NCI-H460 (cell line): ENCODE measurements at places on chromosomes 7 and 10.
A peak's percentile ranks its signal among the peaks of the same experiment; 100 is the strongest.

DNA sequence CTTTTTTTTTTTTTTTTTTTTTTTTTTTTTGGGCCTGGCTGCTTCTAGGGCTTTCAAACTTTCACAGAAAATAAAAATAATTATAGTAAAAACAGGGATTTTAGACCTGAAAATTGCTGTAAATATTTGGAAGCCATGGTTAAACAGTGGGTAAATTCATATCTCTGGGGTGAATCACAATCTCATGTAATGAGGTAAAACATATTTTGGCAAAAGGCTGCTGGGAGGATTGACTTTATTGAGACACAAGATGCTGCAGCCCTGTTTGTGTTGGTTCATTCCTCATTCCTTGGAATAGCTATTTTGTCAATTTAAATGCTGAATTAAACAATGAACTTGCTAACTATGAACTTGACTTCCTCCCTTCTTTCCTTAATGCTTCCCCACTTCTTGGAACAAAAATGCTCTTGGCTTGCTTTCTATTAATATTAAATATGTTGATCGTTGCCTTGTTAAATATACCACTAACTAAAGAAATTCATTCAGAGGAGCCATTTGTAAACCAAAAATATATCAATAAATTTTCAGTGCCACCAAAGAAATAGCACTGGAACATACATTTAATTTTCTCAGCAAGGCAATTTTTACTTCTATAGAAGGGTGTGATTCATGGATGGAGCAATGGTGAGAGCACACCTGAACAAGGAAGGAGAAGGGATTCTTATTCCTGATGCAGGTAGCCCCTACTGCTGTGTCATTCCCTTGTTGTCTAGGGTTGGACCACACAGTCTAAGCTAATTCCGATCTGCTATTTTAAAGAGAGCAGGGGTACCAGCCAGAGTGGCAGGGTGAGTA, 24.6 kb downstream of the AGK start:
- no peak for DNase-seq

DNA sequence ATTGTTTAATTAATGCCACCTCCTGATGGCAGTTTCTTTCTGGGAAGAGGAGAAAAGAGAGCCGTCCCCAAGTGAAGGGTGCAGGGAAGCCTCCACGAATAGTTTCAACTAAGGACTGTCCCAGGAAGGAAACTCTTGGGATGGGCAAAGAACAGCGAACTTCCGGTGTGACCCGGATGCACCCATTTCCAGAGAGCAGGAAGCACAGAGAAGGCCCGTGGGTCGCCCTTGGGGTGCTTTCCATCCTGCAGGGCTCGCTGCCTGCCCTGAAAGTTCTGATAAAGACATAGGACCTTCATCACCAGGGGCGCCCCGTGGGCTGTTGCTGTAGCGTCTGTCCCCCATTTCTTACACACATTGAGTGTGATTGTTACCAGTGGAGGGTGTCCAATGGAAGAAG, 27.0 kb downstream of the GTF2I start:
- DNase-seq = no peak

DNA sequence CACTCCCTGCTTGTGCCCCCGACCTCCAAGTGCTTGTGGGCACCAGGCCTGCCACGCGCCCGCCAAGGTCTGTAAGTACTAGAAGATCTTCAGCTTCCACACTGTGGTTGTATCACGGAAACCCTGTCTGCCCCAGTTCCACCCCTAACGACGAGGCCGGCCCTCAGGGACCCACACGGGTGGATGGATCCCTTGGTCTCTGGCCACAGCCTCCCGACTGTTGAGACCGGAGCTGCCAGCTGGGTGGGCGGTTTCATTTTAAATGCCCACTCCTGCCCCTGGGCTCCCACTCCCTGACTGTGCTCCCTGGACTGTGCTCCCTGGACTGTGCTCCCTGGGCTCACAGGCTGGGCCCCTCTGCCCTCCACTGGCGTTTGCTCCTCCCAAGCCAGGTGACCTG, 50.1 kb downstream of the DPYSL4 start:
- no peak for DNase-seq

GRCh38 chr7:65251851-65252620, 121.6 kb upstream of the ZNF92 start:
- peak; percentile 56 for DNase-seq

DNA sequence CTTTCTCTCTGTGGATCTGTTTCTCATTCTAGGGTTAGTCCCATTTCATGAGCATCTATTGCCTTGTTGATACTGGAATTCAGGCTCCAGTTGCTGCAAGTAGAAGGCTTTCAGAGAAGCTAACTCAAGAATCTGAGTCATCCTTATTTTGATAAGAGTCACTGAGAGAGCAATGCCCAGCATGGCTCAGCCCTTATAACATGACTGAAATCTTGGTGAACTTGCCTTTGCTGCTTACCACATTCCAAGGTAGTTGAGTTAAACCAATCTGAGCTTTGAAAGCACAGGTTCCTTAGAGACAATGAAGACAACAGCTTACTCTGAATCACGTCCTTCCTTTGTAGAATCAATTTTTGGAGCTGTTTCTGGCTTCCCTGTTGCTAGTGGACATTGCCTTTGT, 53.6 kb upstream of the CHCHD3 start:
- DNase-seq = no peak

DNA sequence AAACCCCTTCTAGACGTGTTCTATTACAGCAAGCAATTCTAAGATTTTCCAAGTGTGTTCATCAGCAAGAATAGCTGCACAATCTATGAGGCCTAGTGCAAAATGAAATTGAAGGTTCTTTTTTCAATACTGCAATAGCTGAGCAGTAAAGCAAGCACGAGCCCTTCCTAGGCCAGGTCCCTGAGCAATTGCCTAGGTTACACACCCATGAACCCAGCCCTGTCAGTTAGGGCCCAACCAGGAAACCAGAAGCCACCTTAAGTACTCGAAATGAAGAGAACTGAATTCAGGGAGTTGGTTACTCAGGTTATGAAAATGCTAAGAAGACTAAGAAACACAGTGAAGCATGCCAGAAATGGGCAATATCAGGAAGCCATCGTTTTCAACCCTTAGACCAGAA, 52.0 kb upstream of the VWC2 start:
- DNase-seq = no peak

- no peak for DNase-seq
Observed at GRCh38 chr10:24208661-24209431, at the start of gene KIAA1217. KIAA1217 (plus strand) TSS chr10:24209138; CDS start chr10:24209194, 56 bp downstream.
